Osteocyte (in vitro differentiated cells): ENCODE measurements at places on chromosomes 2 and 18.
A peak's percentile ranks its signal among the peaks of the same experiment; 100 is the strongest.

- no peak for DNase-seq
Observed at GRCh38 chr2:56182420-56182819, 1.4 kb upstream of the CCDC85A start.

DNA sequence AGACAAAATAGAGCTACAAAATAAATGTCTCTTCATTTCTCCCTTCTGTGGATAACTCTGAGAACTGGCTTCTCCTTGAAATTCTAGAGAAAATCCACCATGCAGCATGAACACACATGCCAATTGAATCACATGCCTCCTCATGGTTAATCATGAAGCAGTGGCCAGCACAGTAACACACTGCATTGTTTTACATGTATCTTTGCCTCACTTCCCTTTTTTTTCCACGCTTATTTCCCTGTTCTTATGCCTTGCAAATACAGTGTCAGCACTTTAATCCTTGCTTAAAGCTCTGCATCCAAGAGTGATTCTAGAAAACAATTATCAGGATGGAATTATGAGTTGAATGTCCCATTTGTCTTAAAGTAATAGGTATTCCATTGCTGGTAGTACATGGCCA is 50.3 kb upstream of the ZBTB7C start:
- DNase-seq: peak; percentile 1

DNA sequence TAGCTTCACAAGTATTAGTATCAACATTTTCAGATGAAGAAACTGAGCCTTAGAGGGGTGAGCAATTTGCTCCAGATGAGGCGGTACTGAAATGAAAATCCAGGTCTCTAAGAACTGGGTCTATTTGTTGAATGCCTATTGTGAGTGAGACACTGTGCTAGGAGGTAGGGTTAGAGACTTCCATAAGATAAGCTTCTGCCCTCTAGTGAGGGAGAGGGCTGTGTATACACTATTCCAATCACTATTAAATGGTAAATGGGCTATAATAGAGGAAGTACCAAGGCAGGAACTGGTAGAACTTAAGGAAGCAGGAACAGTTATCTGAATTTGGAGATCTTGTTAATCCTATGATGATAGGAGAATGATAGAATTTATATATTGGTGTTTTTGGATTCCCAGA is 23.6 kb upstream of the GLS start:
- no peak for DNase-seq

- DNase-seq: no peak
Observed at GRCh38 chr2:53448591-53448990, 319.0 kb upstream of the CHAC2 start.

DNA sequence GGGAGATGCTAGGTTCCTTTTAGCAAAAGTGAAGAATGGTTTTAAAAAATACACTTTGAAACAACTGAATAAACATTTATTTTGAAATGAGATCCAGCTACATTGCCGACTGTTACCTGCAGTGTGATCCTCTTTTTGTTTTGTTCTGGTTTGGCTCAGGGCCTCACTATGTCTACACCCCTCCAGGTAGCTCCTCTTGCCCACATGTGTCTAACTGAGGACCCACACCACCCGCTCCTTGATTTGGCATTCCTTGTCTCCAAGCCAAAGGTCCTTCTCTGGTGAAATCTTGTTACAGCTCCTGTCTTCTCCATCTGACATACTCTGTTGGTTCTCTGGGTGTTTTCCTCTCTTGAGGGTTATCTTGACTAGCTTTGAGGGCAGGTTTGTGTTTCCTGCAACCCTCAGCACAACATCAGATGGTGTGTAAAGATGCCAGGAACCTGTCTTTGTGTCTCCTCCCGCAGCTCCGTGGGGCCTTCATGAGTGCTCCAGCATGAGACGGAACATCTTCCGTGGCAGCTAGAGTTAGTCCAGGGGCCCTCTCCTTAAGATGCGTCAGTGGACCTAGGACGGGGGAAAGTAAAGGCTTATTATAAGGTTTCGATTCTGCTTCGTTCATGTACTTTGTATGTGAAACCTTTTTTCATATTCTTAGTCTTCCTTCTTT is 32.1 kb downstream of the MAP4K4 start:
- DNase-seq: no peak

DNA sequence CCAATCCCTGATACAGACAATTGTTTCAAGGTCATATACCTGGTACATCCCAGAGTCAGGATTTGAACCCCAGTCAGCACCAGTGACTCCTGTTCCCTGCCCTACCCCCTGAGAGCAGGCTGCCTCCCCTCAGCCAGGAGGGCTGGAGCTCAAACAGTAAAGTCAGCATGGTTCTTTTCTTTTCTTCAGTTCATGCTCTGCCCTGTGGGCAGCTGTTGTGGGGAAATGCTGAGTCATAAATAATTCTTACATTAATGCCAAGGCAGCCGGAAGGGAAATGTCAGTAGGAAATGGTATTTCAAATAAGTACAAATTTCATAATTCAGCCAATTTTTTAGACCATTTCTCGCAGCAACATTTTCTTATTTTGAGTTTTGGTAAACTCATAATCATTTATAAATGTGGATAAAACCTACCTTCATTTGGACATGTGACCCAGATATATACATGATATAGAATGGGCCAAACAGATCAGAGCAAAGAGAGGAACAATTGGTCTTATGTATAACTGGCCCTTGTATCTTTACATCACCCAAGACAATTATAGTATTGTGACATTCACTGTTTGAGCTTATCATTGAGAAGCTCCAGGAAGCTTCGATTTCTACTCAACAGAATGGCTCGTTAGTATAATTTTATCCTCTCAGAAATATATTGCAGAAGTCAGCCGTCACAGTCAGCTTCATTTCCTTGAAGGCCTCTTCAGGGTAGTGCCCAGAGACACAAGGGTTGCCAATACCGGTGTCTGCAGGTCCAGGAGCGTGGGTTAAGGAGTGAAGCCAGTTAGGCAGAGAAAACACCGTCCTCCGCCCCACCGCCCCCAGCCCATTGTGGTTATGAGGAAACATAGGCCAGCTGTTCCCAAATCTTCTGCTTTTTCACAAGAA is 28.0 kb upstream of the SCYGR1 start:
- DNase-seq: no peak
